ENCODE measurements at places on chromosomes 16 and 17. TPM values are rescaled to one million over a fixed set of nuclear protein-coding genes. Genes with fewer than 3 reads are reported as not detected.

Gene NUP85
- total RNA-seq = 28.8 TPM

Gene PTGES3L
- total RNA-seq = 0.23 TPM

Gene TPSG1
- not detected for total RNA-seq

Gene LPO
- 0.07 TPM for total RNA-seq

Gene NHLRC4
- total RNA-seq = 0.99 TPM

Gene NOXO1
- total RNA-seq = not detected

Data from smooth muscle cell of the pulmonary artery (primary cell).